Heart right ventricle (tissue), 16 donors: ENCODE measurements at places on chromosomes 5 and 9.

- no peak for DNase-seq
Observed at GRCh38 chr5:124126504-124127217, 614.7 kb downstream of the CSNK1G3 start.

GRCh38 chr5:72472666-72473422, 34.4 kb downstream of the ZNF366 start:
- DNase-seq = no peak

DNA sequence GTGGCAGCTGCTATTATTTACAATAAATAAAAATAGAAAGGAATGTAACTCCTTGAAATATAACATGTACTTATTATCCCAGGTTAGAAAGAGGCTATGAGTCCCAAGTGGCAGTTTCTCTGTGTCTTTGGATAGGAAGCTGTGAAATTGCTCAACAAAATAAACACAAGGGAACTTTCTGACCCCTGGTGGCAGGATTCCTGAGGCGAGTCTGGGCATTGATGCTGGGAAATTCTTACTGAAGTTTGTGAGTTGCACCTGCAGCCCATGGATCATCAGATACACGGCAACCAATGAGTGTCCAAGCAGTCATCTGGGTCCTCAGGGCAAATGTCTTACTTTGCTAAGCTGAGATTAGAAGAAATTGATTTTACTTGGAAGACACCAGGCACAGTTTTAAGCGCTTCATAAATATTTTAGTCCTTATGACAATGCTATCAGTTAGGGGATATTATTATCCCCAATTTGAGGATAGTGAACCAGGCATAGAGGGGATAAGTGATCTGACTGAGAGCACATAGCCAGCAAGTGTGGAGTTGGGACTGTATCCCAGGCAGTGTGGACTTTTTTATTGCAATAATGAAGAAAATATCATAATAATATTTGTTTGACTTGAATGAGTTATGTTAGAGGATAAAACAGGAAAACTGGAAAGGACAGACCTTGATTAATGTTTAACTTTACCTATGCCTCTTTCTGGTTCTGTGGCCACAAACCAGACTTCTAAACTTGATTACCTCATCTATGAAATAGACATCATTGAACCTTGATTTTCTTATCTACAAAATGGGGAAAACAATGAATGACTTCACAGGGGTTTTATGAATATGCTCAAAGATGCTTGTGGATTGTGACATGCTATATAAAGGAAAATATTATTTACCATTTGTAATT, 265.5 kb upstream of the ADAMTSL1 start:
- no peak for DNase-seq

- no peak for DNase-seq
Observed at GRCh38 chr5:149830579-149830978, 100.5 kb downstream of the PPARGC1B start.

- no peak for DNase-seq
Observed at GRCh38 chr5:61471352-61471751, 139.3 kb downstream of the ZSWIM6 start.
